ENCODE measurements at places on chromosomes 6 and 20. TPM values are rescaled to one million over a fixed set of nuclear protein-coding genes. Genes with fewer than 3 reads are reported as not detected.
A peak's percentile ranks its signal among the peaks of the same experiment; 100 is the strongest.

DNA sequence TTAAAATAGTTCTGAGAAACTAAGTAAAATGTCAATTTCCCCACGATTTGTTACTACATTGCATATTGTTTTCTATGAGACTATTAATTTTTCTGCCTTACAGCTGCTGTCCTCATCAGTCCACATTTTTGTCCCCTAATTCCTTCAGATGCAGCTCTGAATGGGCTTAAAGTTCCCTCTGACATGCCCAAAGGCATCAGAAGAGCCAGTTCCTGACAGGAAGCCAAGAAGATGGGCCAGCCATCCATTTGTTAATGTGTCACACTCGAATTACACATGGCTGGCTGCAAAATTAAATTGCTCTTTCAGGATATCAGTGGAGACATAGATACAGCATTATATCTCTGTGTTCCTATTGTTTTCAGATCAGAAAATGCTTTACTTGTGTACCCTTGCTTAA is 1223.0 kb downstream of the EPHA7 start:
- DNase-seq: no peak

DNA sequence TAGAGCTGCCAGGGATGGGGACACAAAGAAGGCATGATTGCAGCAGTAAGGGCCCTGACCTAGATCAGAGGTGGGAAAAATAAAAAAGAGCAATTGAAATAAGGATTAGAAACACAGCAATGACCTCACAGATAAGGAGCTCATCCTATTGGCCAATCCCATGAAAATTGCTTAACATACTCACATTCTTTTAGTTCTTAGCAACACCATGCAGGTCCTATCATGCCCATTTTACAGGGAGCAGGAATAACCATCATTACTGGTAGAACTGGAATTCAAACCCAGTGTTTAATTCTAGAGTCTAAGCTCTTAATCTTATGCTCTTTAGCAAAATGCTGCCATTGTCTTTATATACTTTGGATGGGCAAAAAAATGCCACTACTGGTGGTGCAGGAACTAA is 267.7 kb downstream of the RNF144B start:
- no peak for DNase-seq

DNA sequence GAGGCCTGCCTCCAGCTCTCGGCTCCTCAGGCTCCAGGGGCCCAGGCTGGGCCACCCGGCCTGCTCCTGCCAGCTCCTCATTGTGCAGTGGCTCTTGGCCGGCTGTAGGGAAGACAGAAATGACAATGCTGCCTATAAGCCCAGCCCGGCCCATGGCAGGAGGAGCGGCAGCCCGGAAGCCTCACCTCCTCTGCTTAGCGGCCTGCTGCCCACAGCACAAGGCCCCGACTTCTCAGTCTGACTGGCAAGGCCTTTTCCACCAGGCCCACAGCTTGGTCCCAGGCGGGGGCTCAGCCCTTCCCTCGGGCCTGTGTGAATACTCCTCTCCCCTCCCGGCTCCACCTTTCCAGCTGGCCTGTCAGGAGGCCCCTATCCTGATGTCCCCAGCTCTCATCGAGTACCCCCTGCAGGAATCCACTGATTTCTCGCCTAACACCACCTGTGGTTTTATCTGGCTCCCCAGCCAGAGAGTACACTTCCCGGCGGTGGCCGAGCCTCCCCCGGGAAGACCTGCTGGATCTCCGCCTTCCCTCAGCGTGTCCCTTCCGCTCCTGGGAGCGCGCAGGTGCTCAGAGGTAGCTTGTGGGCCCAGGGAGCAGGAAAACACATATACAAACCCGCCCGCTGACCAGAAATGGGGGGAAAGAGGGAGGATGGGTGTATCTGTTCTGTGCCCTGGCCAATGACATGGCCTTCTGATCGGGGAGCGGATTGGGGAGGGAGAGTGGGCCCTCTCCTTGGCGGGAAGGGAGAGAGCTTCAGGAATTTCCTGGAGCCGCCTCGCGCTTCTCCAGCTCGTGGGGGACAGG is 963 bp downstream of the DDRGK1 start:
- DNase-seq: peak; percentile 54

The TGIF2 gene
- 55.3 TPM for total RNA-seq

All from activated CD8-positive, alpha-beta T cell treated with anti-CD3 and anti-CD28 coated beads for 36 hours (primary cell).